ENCODE measurements at places on chromosomes 11 and 22. TPM values are rescaled to one million over a fixed set of nuclear protein-coding genes. Genes with fewer than 3 reads are reported as not detected.

DNA sequence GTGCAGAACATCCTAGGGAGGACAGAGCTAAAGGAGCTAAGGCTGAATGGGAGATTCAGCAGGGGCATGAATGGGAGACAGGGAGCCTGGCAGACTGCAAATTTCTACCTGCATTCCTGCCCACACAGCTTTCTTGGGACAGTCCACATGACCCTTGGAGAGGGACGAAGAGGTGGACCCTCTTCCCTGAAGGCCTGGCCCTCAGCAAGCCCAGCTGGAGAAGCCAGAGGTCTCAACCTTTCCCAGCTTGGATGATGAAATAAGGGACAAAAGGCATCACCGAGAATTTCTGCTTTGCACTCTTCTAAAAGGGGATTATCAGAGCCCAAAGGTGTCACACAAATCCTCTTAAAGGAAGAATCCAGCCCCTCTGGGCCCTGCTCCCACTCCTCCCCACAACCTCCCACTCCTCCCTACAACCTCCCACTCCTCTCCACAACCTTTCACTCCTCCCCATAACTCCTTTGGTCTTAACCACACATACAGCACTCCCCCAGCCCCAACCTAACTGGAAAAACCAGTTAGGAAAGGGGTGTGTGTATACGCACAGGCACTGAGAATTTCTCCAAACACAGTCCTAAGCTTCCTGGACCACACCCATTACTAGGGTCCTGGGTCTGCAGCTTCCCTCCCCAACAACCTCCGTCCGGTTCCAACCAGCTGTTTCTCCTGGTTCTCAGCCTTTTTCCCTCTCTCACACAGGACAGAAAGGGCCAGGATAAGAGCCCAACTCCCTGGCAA, 38.4 kb downstream of the RPL27A start:
- H3K27ac ChIP-seq, result peak overlapping the region; percentile 74
- peaks cover 14% of the 10 kb centered on the region for H3K36me3 ChIP-seq
- no peaks in the 10 kb centered on the region for H3K27me3 ChIP-seq
- peaks cover 45% of the 10 kb centered on the region for H3K4me1 ChIP-seq
- no peak overlapping the region for H3K4me3 ChIP-seq

DNA sequence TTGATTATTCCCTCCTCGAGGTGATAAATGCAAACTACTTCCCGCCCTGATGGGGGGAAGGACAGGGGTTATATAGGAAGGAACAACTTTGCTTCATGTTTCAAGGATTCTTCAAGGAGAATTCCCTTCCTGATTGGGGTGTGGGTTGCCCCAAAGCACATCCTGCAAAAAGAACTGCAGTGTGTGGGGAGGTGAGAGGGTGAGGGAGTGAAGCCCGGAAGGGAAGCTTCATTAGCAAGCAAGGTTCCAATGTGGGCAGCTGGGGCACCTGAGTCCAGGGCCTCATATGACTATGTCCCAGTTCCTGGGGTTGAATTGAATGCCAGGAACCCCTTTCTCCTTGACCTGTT, 326.0 kb downstream of the MN1 start:
- no peaks in the 10 kb centered on the region for H3K4me1 ChIP-seq
- no peak overlapping the region for H3K4me3 ChIP-seq
- no peak for DNase-seq

The MMP11 gene
- total RNA-seq, result 2.9 TPM

The HTR3B gene
- total RNA-seq, result not detected

DNA sequence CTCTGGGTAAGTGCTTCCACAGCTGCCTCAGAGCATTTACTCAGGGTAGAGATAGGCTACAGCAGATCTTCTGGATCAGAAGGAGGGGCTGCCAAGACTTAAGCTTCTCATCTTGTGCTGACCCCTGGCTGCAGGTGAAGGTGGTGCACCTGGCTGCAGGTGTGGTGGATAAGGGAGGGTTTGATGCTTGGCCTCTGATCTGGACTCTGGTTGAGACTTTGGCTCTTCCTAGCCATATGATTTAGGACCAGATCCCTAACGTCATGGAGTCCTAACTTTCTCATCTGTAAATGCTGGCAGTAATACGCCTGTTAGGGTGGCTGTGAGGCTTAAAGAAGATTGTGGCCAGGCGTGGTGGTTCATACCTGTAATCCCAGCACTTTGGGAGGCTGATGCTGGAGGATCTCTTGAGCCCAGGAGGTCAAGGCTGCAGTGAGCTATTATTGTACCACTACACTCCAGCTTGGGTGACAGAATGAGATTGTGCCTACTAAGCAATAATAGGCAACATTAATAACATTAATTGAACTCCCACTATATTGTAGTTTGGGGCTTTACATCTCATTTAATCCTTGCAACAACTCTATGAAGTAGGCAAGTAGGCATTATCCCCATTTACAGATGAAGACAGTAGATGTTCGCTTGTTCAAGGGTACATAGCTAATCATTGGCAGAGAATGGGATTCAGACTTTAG, 10.7 kb downstream of the DTX4 start:
- H3K4me3 ChIP-seq, result no peak overlapping the region
- no peak overlapping the region for H3K27ac ChIP-seq
- no peak for DNase-seq
- H3K27me3 ChIP-seq, result no peaks in the 10 kb centered on the region

DNA sequence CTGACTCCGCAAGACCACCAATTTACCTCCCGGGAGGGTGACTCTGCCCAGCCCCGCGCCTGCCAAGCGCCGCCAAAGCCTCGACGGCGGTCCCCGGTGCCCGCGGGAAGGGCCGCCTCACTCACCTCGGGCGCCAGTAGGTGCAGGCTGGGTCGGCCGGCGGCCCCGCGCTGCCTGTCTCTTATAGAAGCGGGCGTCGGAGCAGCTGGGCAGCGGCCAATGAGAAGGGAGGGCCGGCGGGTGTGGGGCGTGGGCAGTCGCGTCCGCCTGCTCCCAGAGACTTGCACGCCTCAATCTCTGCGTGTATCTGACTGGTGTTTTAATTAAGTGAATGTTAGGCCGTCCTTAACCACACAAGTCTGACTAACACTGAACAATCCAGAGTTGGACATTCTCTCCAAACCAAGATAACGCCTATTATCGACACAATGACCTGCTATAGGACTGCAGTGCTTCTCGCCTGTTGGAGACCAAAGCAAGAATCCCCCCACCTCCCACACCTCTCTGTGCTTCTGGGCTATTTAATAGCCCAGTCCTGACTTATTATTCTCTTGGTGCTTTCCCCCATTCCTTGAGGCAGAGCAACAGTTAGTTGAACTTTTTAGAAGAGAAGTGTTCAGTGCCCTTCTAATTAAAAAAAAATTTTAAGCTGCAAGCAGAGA, at the start of gene TPH1:
TSS of gene TPH1 (minus strand) at position 154 of the 662 bp plus-strand sequence. CDS start 5,507 bp downstream, outside the sequence.
- no peaks in the 10 kb centered on the region for H3K4me1 ChIP-seq
- no peaks in the 10 kb centered on the region for H3K36me3 ChIP-seq
- H3K27me3 ChIP-seq, result peaks cover 2% of the 10 kb centered on the region
- peak within 1 kb of the TSS; percentile 30 for H3K4me3 ChIP-seq
- peak; percentile 23 for DNase-seq

DNA sequence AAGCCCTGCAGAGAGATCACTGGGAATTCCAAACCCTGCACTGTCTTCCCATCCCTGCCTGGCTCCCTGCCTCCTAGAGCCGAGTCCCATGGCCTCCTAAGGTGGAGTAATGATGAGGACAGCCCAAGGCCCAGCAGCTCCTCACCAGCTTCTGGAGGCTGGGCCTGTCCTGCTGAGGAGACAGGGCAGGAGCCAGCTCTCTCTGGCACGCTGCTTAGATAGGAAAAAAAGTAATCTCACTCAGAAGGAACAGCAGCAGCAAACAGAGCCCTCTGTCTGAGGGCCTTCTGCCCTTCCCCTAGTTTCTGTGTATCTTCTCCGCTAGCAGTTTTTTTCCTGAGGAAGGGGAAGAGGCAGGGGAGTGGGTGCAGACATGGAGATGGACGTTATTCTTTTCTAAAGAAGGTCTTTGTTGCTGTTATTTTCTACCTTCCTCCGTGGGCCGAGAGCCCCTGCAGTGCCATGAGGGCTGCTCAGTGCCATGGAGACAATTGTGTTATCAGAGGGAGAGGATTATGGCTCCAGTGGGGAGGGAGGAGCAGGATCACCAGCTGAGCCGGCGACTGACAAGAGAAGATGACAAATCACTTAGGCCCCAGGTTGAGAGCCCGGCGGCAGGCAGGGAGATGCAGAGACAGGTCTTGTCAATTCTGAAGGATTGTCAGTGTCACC, 315.3 kb downstream of the BUD13 start:
- H3K36me3 ChIP-seq, result no peaks in the 10 kb centered on the region
- no peaks in the 10 kb centered on the region for H3K27me3 ChIP-seq
- no peak overlapping the region for H3K4me3 ChIP-seq
- no peak for DNase-seq
- no peak overlapping the region for H3K27ac ChIP-seq

DNA sequence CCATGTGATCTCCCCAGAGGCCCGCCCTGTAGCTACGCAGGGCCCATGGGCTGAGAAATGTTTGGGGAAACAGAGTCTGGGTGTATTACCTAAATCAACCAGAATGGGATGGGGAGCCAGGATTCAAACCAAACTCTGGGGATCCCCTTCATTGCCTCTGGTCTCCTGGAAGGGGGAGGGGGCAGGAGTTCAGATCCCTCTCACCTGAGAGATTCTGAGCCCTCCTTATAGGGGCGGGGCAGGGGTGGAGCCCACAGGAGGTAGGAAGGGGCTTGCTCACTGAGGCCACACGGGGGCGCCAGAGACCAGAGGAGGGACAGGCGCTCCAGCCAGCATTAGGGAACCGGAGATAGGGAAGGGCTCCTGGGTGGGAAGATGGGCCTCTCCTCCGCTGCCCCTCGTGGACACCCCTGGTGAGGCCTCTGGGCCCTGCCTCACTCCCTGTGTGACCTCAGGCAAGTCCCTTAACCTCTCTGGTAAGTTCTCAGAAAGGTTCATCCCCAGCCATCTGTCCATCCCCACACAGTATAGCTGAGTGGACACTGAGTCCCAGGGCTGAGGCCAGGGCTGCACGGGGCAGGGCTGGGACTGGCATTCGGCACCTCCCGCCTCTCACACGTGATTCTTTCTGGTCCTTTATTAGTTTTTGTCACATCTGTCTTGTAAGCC, 2.7 kb upstream of the CDC42BPG start:
- H3K27me3 ChIP-seq, result peaks cover 3% of the 10 kb centered on the region
- H3K4me1 ChIP-seq, result peaks cover 41% of the 10 kb centered on the region
- H3K4me3 ChIP-seq, result no peak overlapping the region
- H3K36me3 ChIP-seq, result no peaks in the 10 kb centered on the region
- no peak overlapping the region for H3K27ac ChIP-seq

- no peak for DNase-seq
- H3K27me3 ChIP-seq, result no peaks in the 10 kb centered on the region
- H3K4me3 ChIP-seq, result no peak overlapping the region
These were observed 12.0 kb upstream of the MRGPRD start for GRCh38 chr11:68992743-68993255.

DNA sequence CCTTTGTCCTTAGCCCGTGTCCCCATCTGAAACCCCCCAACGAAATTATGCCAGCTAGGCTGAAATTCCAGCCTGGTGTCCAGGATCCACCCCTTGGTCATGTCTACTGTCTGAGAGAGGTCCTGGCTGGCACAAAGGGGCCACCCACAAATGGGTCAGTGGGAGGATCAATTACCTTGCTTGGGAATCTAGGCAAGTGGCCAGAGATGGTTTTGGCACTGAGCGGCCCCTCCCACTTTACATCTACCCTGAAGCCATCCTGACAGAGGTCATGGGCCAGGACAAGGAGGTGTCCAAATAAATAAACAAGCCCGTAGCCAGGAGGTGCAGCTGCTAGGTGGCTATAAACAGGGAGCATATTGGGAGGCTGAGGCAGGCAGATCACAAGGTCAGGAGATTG, 311.5 kb downstream of the MN1 start:
- no peak for DNase-seq
- H3K4me3 ChIP-seq, result no peak overlapping the region
- H3K36me3 ChIP-seq, result no peaks in the 10 kb centered on the region
- no peak overlapping the region for H3K27ac ChIP-seq

- no peaks in the 10 kb centered on the region for H3K36me3 ChIP-seq
- no peak for DNase-seq
- H3K27ac ChIP-seq, result no peak overlapping the region
- no peak overlapping the region for H3K4me3 ChIP-seq
These were observed 45.8 kb upstream of the MMP7 start for GRCh38 chr11:102576350-102576749.

The LRRC74B gene
- total RNA-seq, result not detected

The CACNA1I gene
- not detected for total RNA-seq

The OR56A1 gene
- not detected for total RNA-seq

DNA sequence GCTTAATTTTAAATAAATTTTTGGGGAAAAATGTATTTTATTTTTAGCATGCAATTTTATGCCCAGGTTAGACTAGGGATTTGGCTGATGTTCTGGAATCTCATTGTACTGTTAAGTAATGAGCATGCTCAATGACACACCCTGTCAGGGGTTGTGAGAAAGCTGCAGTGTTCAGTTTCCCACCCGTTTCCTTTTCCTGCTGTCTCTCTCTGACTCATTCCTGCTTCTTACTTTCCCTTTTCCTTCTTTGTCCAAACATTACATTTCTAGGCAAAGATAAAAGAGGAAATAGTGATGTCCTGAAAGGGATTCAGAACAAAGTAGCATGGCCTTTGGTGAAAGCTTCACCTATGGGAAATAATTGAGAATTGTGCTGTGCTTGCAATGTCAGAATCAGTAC, 22.7 kb downstream of the OOSP3 start:
- no peak for DNase-seq
- no peaks in the 10 kb centered on the region for H3K36me3 ChIP-seq
- no peaks in the 10 kb centered on the region for H3K27me3 ChIP-seq
- no peak overlapping the region for H3K4me3 ChIP-seq

DNA sequence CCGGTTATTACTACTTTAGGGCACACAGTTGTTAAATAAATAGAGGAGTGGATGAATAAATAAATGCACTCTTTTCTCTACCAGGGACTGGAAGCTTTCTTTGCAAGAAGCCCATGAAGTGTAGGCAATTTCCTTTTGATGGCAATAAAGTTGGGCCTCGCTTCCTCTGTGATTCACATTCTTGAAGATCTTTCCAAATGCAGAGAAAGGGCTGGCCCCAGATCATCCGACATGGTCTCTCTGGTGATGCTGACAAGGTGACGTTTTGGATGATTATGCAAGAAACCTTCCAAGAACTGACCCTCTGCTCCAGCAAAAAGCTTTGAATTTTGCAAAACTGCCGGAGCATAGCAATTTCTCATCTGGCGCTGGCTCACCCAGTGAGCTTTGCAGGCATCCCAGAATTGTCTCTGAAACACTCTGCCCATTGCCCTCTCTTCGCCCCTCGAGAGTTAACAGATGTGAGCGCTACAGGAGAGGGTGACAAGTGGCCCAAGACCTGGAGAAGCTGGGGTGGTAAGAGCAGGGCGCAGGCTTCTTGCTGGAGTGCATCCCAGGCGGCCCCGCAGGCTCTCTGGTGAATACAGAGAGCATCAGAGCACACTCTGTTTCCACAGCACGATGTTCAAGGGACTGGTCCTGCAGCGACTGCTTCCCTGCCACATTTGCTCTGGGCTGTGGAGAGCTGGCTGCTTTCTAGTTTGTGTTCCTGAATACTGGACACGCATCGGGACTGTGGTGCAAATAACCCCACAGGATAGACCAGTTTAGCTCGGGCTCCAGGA, 11.5 kb upstream of the IFT27 start:
- no peak for DNase-seq
- no peaks in the 10 kb centered on the region for H3K36me3 ChIP-seq
- peaks cover 5% of the 10 kb centered on the region for H3K27me3 ChIP-seq
- H3K4me3 ChIP-seq, result no peak overlapping the region

The LARGE2 gene
- total RNA-seq, result not detected

- H3K4me1 ChIP-seq, result peaks cover under 1% of the 10 kb centered on the region
- H3K36me3 ChIP-seq, result no peaks in the 10 kb centered on the region
- H3K4me3 ChIP-seq, result no peak overlapping the region
- H3K27ac ChIP-seq, result no peak overlapping the region
These were observed 45.5 kb downstream of the AP2A2 start for GRCh38 chr11:971092-971690.
